ENCODE measurements at places on chromosomes 5 and 9.

DNA sequence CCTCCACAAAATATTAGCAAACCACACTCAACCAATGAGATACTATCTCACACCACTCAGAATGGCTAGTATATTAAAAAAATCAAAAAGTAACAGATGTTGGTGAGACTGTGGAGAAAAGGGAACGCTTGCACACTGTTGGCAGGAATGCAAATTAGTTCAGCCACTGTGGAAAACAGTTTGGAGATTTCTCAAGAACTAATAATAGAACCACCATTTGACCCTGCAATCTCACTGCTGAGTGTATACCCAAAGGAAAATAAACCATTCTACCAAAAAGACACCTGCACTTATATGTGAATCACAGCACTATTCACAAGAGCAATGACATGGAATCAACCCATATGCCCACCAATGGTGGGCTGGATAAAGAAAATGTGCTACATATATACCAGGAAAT, 393.5 kb downstream of the PDE4D start:
- DNase-seq, result no peak

GRCh38 chr9:133184971-133185370, 21.3 kb upstream of the GBGT1 start:
- DNase-seq, result no peak

- DNase-seq, result no peak
Measured at GRCh38 chr9:21443849-21444625, 3.8 kb downstream of the IFNA1 start.

- no peak for DNase-seq
Measured at GRCh38 chr5:139810341-139811273, 15.0 kb downstream of the PSD2 start.

DNA sequence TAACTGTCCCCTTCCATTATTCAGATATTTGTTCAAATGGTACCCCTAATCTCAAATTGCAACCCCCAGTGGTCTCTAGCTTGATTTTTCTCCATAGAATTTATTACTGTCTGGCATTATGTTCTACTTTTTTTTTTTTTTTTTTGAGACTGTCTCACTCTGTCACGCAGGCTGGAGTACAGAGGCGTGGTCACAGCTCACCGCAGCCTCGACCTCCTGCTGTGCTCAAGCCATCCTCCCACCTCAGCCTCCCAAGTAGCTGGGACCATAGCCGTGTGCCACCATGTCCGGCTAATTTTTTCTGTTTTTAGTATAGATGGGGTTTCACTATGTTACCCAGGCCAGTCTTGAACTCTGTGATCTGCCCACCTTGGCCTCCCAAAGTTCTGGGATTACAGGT, 2.0 kb upstream of the REEP5 start:
- DNase-seq, result no peak

GRCh38 chr9:18857769-18858168, 175.2 kb downstream of the SAXO1 start:
- DNase-seq, result no peak

DNA sequence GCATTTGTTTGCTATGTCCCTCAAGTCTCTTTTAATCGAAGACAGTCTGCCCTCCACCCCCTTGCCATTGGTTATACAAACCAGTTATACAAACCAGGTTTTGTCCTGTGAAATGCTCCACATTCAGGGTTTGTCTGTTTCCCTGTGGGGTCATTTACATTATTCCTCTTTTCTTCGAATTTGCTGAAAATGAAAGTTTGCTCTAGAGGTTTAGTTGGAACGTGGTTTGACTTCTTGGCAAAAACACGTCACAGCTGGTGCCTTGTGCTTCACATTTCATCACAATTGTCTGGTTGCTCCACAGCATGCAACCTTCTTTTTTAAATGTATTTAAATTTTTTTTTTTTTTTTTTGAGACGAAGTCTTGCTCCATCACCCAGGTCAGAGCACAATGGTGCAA, 4.2 kb upstream of the HAVCR2 start:
- DNase-seq, result no peak

DNA sequence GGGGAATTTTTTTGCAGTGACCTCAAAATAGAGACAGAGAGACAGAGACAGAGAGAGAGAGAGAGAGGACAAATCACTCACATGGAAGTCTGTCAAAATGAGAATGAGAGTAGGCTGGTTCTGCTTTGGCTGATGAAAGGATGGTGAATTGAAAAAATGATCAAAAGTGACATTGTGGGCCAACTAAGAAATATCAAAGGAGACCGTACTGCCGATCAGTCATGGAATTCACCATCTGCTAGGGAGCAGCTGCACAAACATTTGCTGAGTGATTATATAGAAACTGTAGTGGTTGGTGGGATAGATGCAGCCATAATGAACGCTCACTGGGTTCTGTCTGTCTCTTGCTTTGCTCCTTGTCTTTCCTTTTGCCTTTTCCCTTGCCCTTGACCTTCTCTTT, 476.6 kb upstream of the SGCD start:
- no peak for DNase-seq

GRCh38 chr9:134892820-134893420, 12.3 kb downstream of the FCN2 start:
- DNase-seq, result no peak

Data from left renal cortex interstitium (tissue), 4 donors.